ENCODE measurements at places on chromosomes 16 and 17. TPM values are rescaled to one million over a fixed set of nuclear protein-coding genes. Genes with fewer than 3 reads are reported as not detected.
A peak's percentile ranks its signal among the peaks of the same experiment; 100 is the strongest.

Gene KRTAP3-1
- total RNA-seq, result not detected

Gene CDH13
- 28.1 TPM for total RNA-seq

GRCh38 chr17:2723505-2723996, 12.0 kb upstream of the CLUH start:
- DNase-seq, result peak; percentile 64

- no peak for DNase-seq
These were observed 3.9 kb downstream of the VPS35L start for GRCh38 chr16:19559242-19559910.

DNA sequence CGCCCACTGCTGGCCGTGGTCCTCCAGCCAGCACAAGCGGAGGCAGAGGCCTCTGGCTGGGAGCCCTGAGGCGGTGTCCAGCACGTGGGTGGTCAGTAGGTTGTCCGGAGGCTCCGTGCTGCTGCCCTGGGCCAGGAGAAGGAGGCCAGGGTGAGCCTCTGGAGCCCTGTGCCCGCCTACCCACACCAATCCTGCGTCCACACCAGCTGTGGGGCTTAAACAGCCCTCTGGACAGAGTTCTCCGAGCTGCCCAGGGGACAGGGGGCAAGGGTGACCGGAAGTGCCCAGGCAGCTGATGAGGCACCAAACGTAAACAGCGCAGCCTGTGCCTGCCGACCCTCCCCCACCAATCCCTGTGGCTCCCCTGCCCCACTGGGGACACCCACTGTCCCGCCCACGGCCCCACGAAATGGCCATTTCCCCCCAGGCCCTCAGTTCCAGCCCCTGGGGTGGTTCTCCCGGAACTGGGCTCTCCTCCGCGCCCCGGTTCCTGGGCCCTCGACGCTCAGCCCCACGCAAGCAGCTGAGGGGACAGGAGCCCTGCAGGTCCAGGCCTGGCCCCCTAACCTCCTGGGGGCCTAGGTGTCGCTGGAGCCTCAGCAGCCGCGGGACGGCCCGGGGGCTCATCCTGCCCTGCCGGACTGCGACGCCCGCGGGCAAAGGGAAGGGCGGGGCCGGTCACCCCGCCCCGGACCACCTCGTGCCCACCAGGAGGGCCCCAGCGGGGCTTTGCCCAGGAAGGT, 27.9 kb upstream of the DBNDD1 start:
- peak; percentile 54 for DNase-seq

Gene FSCN2
- 28.1 TPM for total RNA-seq

Gene RUNDC3A
- total RNA-seq, result 0.48 TPM

Gene NACA2
- not detected for total RNA-seq

All from transverse colon (tissue), 4 donors.